Activated CD4-positive, CD25-positive, alpha-beta regulatory T cell treated with anti-CD3 and anti-CD28 coated beads, Interleukin-2, amount 50 U/mL, for 72 hours (primary cell): ENCODE measurements at places on chromosomes 6 and 20.
A peak's percentile ranks its signal among the peaks of the same experiment; 100 is the strongest.

DNA sequence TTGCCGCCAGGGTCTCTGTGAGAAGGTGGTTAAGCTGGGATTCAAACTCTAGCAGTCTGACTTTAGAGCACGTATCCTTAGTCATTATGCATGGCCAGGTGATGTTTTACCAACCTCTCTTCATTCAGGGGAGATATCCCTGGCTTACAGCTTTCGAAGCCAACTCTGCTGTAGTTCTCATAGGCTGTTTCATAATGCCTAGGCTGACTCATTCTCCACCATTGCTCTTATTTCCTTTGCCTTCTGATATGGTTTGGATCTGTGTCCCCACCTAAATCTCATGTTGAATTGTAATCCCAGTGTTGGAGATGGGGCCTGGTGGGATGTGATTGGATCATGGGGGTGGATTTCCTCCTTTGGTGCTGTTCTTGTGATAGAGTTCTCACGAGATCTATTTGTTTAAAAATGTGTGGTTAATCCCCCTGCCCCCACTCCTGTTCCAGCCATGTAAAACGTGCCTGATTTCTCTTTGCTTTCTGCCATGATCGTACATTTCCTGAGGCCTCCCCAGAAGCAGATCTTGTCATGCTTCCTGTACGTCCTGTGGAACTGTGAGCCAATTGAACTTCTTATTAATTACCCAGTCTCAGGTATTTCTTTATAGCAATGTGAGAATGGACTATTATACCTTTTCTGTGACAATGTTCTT, 94.6 kb upstream of the MAN1A1 start:
- no peak for DNase-seq

DNA sequence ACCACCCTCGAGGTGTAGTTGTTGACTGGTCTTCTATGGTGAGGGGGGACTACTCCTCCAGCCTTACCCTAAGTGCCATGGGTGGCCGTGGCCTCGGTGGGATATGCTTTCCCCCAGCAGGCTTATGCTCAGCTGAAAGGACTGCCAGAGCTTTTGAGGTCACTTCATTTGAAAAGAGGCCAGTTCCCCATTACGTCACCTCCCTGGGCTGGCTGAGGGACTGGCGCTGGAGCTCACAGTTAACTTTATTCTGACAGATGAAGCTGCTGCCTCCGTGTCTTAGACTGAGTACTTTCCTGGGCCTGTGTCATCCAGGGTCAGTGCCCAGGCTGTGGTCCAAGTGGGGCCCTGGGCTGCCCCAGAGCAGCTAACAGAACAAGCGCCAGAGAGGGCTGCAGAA, 42.8 kb upstream of the PCMTD2 start:
- no peak for DNase-seq

GRCh38 chr6:115914098-115914497, 146.6 kb downstream of the FRK start:
- no peak for DNase-seq

DNA sequence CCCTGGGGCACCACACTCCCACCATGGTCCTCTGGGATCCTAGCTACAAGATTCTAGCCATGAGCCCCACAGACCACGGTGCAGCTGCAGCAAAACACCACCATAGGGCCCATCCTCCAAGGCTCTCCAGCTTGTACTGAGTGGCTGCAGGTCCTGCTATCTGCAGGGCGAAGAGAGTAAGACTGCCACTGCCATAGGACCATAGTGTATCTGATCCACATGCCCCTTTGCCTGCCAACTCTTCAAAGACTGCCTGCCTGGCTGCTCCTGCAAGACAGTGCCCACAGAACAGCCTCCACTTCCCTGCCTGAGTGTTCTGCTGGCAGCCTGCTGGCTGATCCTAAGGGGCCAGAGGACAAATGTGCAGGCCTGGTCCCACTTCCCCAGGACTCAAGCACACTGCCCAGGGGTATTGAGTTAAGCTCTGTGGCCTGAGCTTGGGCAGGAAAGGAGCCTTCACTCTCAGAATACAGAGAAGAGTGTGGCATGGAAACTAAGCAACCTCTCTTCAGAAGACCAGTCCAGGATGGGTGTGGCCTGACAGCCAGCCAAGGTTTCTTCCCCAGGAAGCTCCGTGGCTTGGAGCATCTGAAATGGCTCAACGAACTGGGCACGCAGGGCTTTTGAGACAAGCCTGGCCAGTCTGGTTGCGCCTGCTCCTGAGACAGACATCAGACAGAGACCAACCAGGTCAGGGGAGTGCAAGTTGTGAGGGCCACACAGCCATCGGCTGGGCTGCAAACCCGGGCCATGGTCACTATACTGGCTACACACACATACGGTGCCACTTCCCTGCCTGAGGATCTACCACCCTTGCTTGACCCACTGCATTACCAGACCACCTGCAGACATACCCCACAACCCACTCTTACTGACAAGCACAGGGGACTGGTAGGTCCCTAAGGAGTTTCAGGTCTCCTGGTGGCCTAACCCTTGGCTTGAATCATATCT, 54.5 kb downstream of the RNGTT start:
- DNase-seq, result no peak

GRCh38 chr6:124073021-124073420, 269.4 kb downstream of the NKAIN2 start:
- no peak for DNase-seq

DNA sequence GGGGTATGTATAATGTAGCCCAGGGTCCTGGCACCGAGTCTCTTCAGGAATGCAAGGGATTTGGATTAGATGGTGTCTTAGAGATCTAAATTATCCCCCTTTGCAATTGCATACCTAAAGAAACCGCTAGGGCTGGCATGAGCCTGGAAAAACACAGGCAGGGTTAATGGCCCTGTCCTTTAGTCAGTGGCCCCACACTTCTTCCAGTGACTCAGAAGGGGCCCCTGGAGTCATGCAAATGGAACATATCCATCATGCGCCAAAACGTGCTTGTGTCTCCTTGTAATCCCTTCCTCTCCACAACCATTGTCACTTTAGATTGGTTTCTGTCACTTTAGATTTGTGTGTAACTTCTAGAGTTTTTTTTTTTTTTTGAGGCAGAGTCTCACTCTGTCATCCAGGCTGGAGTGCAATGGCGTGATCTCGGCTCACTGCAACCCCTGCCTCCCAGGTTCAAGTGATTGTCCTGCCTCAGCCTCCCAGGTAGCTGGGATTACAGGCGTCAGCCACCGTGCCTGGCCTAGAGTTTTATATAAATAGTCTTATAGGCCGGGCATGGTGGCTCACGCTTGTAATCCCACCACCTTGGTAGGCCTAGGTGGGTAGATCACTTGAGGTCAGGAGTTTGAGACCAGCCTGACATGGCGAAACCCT, 8.7 kb upstream of the MYBL2 start:
- no peak for DNase-seq

- DNase-seq, result no peak
Observed at GRCh38 chr20:51763965-51764602, 4.1 kb downstream of the ATP9A start.

DNA sequence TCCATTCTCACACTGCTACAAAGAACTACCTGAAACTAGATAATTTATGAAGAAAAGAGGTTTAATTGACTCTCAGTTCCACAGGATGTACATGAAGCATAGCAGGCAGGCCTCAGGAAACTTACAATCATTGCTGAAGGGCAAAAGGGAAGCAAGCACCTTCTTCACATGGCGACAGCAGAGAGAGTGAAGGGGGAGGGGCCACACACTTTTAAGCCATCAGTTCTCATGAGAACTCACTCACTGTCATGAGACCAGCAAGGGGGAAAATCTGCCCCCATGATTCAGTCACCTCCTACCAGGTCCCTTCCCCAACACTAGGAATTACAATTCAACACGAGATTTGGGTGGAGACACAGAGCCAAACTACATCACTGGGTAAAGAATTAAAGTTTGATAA, 12.5 kb upstream of the ENPP1 start:
- DNase-seq, result no peak

GRCh38 chr6:16582446-16583143, 178.7 kb downstream of the ATXN1 start:
- no peak for DNase-seq

DNA sequence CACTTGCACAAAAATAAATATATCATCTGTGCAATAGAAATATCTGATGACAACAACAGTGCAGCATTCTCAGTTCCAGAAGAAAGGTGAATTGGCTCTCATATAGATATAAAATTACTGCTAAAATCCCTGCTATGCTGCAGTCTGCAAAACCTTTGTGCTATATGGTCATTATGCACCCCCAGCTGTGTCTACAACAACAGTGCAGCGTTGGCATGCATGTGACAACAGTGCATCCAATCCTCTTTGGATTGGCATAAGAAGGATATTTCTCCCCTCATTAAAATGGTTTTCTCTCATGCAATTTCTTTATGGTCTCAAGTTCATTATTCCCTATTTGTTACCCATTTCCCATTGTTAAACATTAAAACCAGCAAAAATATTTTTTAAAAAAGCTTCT, 23.1 kb downstream of the OR2B6 start:
- no peak for DNase-seq

GRCh38 chr6:106185615-106186014, 99.5 kb downstream of the PRDM1 start:
- no peak for DNase-seq

DNA sequence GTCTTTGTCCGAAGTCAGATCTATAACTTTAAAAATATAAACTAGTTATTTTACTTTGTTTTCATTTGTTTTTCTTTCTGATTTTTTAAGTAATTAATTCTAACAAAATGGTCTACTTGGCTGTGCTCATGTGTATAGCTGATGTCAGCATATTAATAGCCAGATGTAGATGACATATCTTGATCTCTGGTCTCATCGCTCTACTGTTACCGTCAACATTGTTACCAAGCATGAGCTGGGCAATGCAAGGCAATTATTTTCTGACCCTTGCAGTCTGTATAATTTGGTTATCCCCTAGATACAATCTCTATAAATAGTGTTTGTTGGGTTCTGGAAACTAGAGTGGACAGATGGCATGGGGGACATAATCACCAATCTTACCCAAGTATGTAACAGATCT, 151.6 kb upstream of the PTPRK start:
- DNase-seq, result no peak

DNA sequence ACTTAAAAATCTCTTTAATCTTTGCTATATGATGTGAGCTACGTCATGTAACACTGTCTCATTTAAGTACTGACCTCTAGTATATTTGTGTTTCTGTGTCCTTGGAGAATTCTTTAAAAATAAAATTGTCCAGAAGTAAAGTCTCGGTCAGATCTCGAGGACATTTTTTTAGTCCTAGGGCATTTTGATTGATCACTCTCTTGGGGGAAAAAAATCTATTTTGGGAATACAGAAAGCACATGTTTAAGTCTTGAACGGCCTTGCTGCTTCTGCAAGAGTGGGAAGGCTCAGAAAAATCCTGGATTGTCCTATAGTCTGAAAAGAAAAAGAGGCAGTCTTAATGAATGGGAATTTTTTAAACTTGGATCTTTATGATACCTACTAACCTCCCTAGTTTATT, 234.3 kb downstream of the UTRN start:
- no peak for DNase-seq

DNA sequence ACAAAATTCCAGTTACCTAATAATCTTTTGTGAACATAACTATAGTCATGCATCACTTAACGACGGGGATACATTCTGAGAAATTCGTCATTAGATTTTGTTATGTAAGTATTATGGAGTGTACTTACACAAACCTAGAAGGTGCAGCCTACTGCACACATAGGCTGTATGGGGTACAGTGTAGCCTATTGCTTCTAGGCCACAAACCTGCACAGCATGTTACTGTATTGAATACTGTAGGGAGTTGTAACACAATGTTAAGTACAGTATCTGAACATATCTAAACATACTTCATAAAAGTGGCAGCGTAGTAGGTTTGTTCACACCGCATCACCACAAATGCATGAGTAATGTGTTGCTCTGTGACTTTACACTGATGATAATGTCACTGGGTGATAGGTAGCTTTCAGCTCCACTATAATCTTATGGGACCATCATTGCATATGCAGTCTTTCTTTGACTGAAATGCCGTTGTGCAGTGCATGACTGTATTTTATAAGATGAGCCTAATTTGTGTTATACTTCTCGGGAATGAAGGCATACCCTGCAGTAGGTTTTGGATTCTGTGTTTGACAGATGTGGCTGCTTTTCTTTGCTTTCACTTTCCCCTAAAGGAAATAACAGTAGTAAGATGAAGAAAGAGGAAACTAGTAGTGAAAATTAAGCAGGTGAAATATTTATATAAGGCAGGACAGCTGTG, 365.6 kb downstream of the FARS2 start:
- no peak for DNase-seq

GRCh38 chr6:107066697-107067659, 39.0 kb downstream of the MTRES1 start:
- DNase-seq, result no peak

GRCh38 chr6:44542401-44543116, 155.1 kb downstream of the CDC5L start:
- DNase-seq, result no peak

DNA sequence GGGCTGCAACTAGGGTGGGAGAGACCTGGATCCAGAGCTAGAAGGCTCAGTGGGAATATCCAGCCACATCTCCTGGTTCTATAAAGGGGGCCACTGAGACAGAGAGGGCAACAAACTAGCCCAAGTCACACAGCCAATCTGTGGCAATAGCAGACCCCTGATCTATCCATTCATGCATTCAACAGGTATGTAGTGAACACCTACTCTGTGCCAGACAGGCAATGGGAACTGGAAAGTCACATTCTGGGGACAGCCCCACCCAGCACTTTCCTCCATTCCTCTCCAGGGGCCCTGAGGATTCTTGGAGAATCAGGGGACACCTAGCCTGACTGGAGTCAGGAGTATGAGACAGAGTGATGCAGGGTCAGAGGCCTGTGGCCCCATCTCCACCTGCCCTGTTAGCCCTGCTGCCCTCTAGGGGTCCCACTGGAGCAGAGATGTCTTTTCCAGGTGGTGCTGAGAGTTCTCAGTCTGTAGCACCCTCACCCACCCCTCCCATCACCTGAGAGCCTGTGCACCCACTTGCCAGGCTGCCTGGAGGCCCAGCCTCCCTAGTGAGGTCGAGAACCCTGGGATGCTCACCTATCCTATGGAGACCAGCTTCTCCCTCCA, 13.6 kb downstream of the BPIFA2 start:
- DNase-seq, result no peak

GRCh38 chr6:3157131-3157933, at the start of gene TUBB2A:
TUBB2A (minus strand) TSS chr6:3157544; CDS start chr6:3157463, 81 bp downstream.
- DNase-seq, result peak; percentile 84

DNA sequence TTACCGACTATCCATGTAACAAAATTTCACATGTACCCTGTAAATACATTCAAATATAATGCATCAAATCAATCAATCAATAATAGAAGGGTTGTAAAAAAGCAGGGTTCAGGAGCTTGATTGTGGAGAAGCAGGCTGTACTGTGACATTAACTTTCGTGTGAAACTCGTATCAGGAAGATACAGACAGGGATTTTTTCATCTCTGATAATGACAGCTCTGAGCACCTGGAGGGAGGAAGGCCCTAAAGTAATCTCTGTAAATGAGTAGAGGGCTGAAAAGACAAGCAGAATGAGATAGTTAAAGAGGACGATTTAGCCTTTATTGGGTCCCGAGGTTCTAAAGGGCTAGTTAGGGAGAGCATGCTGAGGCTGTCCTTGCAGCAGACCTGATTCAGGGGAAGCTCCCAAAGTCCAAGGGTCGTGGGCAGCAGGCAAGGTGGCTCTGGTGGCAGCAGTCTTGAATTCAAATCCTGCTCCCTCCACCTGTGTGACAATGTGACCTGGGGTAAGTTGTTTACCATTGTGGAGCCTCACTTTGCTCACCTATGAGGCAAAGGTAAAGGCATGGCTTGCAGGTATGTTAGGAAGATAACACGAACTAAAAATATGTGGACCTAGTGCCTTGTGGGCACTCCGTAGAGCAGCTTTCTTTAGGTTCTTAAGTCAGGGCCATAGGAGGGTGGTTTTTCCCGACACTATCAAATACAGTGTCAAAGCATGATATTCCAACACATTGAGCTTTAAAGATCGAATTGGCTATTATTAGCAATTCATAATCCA, 219.4 kb upstream of the MYLIP start:
- DNase-seq, result no peak

- no peak for DNase-seq
Observed at GRCh38 chr20:43972051-43972450, 57.4 kb downstream of the TOX2 start.
